ENCODE measurements at places on chromosomes 6 and 20. TPM values are rescaled to one million over a fixed set of nuclear protein-coding genes. Genes with fewer than 3 reads are reported as not detected.

DNA sequence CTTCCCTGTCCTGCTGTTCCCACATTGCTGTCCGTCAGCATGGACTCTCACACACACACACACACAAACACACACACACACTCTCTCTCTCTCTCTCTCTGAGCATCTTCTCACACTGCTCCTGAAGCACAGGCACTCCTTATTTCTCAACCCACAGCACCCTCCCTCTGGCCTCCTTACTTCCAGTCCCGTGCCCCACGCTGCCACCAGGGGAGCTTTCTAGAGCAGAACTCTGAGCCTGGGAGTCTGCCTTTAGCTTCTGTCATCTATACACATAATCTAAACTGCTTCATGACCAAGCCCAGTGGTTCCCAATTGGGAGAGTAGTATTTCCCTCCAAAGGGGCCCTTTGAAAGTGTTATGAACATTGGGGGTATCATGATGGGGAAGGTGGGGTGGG lies 29.1 kb downstream of the HECA start:
- DNase-seq, result no peak

GRCh38 chr6:15426901-15427300 lies 181.0 kb downstream of the JARID2 start:
- no peak for DNase-seq

DNA sequence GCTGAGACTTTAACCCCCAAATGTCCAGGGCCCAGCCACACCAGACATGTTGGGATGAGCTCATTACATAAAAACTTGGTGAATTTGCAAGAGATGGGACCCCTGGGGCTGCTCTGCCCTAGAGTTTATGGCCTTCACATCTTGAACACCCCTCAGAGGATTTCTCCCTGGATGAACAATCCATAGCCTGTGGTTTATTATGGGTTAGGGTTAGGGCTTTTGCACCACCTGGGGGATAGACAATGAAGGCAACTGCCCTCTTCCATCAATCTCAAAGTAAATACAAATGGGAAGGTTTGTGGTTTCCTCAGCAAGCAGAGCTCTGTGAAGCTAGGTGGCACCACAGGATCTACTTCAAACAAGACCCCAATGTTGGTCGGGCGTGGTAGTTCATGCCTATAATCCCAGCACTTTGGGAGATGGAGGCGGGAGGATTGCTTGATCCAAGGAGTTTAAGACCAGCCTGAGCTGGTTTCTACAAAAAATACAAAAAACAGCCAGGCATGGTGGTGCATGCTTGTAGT lies 17.4 kb downstream of the SPINT3 start:
- no peak for DNase-seq

- no peak for DNase-seq
These were observed 443.8 kb downstream of the BCKDHB start for GRCh38 chr6:80550281-80550680.

GRCh38 chr6:159062564-159062945 lies 17.8 kb upstream of the TAGAP start:
- DNase-seq, result no peak

- DNase-seq, result no peak
These were observed 45.7 kb downstream of the PPARD start for GRCh38 chr6:35388030-35388429.

GRCh38 chr6:79821859-79822258 lies 125.5 kb downstream of the ELOVL4 start:
- DNase-seq, result no peak

- no peak for DNase-seq
These were observed 200.0 kb downstream of the ZMYND8 start for GRCh38 chr20:47156301-47157137.

- no peak for DNase-seq
These were observed 196.3 kb downstream of the ZMYND8 start for GRCh38 chr20:47160240-47160639.

DNA sequence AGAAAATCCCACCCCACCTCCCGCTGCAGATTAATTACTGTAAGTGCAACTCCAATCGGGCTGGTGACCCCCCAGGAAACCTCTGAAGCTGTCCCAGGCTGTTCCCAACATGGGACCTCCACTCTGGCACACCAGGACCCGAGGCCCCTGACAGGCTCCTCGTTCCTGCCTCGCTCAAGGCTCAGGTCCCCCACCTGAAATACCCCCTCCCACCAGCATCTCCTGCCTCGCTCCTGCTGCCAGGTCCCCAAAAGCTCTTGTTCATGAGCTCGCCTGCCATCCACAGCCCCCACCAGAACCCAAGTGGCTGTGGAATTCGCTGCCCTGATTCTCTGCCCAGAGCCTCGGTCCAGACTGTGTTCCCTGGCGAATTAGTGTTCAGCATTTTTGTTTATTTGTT lies 26.1 kb downstream of the NPEPL1 start:
- DNase-seq, result peak; percentile 5

DNA sequence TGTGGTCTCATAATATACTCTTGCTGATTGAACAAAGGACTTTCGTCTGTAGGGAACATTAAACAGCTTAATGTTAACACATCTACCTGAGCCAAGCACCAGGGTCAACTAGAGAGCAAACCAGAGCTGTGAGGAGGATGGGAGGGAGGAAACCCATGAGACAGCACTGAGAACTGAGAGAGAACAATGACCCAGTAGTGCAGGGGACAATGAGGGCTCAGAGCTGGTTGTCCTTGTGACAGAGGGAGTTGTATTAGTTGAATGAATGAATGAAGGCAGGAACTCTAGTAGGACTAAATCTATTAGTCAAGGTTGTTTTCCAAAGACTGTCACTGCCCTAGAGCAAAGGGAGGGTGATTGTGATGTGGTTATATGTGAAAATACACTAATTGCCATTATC lies 28.2 kb upstream of the GSTA4 start:
- no peak for DNase-seq

Gene TCFL5
- 15.0 TPM for total RNA-seq

Gene CLDN20
- not detected for total RNA-seq

Gene CDH4
- total RNA-seq, result 0.46 TPM

Gene DST
- 218 TPM for total RNA-seq

Gene HLA-DPA1
- 46.8 TPM for total RNA-seq
